Naive thymus-derived CD8-positive, alpha-beta T cell (primary cell): ENCODE measurements at places on chromosomes 13 and 19. TPM values are rescaled to one million over a fixed set of nuclear protein-coding genes. Genes with fewer than 3 reads are reported as not detected.

The ZNF793 gene
- total RNA-seq, result 17.1 TPM

The ZNF296 gene
- total RNA-seq, result 2.3 TPM

The ZNF441 gene
- total RNA-seq, result 32.7 TPM

The NLRP7 gene
- total RNA-seq, result not detected

The TIMM29 gene
- 32.9 TPM for total RNA-seq

- DNase-seq, result no peak
- peaks cover 29% of the 10 kb centered on the region for H3K4me1 ChIP-seq
- peaks cover 3% of the 10 kb centered on the region for H3K27me3 ChIP-seq
- no peaks in the 10 kb centered on the region for H3K36me3 ChIP-seq
- H3K27ac ChIP-seq, result peak overlapping the region; percentile 95
Measured at GRCh38 chr13:20526664-20527063, 1.0 kb upstream of the CRYL1 start.

- H3K4me3 ChIP-seq, result no peak overlapping the region
- H3K27me3 ChIP-seq, result no peaks in the 10 kb centered on the region
- H3K4me1 ChIP-seq, result peaks cover 82% of the 10 kb centered on the region
- H3K27ac ChIP-seq, result peak overlapping the region; percentile 100
Measured at GRCh38 chr13:40208517-40208916, 457.9 kb downstream of the FOXO1 start.

GRCh38 chr13:112980434-112980833 lies 11.4 kb downstream of the MCF2L start:
- peaks cover 32% of the 10 kb centered on the region for H3K4me1 ChIP-seq
- DNase-seq, result no peak
- no peak overlapping the region for H3K4me3 ChIP-seq
- H3K27ac ChIP-seq, result no peak overlapping the region
- H3K36me3 ChIP-seq, result no peaks in the 10 kb centered on the region

GRCh38 chr19:33606556-33606955 lies 15.2 kb upstream of the CHST8 start:
- no peak for DNase-seq
- no peak overlapping the region for H3K27ac ChIP-seq
- peaks cover 12% of the 10 kb centered on the region for H3K27me3 ChIP-seq
- no peak overlapping the region for H3K4me3 ChIP-seq
- H3K4me1 ChIP-seq, result peaks cover 2% of the 10 kb centered on the region

GRCh38 chr13:39107561-39107960 lies 69.3 kb downstream of the NHLRC3 start:
- no peaks in the 10 kb centered on the region for H3K4me1 ChIP-seq
- peaks cover 15% of the 10 kb centered on the region for H3K27me3 ChIP-seq
- H3K27ac ChIP-seq, result no peak overlapping the region
- H3K4me3 ChIP-seq, result no peak overlapping the region

GRCh38 chr13:67090856-67091255 lies 139.3 kb downstream of the PCDH9 start:
- DNase-seq, result no peak
- no peaks in the 10 kb centered on the region for H3K27me3 ChIP-seq
- H3K27ac ChIP-seq, result no peak overlapping the region
- H3K4me1 ChIP-seq, result no peaks in the 10 kb centered on the region

GRCh38 chr13:31435536-31435935 lies 235.8 kb downstream of the B3GLCT start:
- H3K36me3 ChIP-seq, result no peaks in the 10 kb centered on the region
- no peak overlapping the region for H3K27ac ChIP-seq
- peaks cover 31% of the 10 kb centered on the region for H3K27me3 ChIP-seq
- DNase-seq, result no peak

GRCh38 chr13:98039261-98039660 lies 85.8 kb downstream of the IPO5 start:
- no peaks in the 10 kb centered on the region for H3K4me1 ChIP-seq
- no peaks in the 10 kb centered on the region for H3K36me3 ChIP-seq

DNA sequence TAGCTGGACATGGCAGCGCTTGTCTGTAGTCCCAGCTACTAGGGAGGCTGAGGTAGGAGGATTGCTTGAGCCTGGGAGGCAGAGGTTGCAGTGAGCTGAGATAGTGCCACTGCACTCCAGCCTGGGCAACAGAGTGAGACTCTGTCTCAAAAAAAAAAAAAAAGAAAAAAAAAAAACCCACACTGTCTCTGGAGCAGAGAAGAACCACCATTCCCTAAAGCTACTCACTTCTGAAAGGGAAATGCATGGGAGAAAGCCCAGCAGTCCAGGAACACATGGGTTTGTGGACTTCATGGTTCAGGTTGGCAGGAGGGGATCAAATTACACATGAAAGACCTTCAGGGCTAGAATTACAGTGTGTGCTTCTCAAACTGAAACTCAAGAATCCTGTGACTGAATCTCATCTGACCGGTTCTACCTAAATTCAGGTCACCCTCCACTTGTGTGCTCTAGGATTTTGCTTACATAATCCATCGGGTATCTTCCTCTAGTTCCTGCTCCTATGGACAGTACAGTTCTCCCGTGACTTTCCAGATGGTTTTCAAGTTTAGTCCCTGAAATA lies 30.2 kb upstream of the CPB2 start:
- DNase-seq, result no peak
- no peak overlapping the region for H3K4me3 ChIP-seq
- peaks cover 20% of the 10 kb centered on the region for H3K4me1 ChIP-seq
- H3K27ac ChIP-seq, result peak overlapping the region; percentile 91
